ENCODE measurements at places on chromosomes 6 and 20.

GRCh38 chr6:77482981-77483380 lies 19.7 kb upstream of the HTR1B start:
- no peak for DNase-seq

DNA sequence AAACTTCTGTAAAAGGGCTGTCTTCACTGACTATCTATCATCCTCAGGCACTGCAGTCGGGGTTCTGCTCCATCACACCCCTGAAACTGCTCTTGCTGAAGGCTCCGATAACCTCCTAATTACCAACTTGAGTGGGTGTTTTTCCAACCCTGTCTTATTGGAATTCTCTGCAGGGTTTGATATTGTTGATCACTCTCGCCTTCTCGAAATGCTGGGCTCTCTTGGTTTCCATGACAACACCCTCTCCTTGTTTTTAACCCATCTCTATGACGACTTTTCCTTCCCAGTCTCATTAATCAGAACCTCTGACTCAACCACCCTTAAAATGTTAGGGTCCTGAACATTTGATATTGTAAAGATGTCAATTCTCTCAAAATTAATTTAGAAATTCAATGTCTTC lies 39.4 kb upstream of the NNAT start:
- no peak for DNase-seq

DNA sequence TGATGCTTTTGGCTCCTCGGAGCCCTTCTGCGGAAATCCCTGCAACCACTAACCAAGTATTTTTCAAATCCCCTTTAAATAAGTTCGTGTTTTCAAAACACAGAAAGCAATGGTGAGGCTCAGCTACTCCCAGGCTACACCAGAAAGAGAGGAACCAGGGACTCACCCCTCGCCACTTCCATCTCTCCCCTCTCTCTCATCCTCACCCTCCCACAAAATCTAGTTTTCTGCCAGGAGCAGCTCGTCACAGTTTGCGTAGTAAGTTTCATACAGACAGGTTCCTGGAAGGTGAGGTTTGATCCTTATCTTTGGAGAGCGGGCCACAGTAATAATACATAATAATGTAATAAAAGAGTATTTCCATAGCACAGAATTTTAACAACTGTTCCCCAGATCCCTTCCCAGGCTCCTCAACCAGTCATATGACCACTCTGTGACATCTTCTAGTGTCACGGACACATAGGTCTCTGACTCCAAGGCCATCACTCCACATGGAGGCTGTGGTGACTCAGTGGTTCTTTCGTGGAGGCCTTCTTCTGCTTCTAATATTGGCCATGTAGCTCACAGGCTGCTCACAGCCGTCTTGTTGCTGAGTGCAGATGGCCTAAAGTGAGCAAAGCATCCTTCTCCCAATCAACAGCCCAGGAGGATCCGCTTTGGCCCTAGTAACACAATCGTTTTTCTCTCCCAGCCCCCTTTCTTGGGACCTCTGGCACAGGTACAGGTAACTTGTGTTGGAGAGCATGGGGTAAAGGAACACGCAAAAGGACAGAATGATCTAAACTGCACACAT lies 295.7 kb downstream of the CDC5L start:
- DNase-seq = no peak

GRCh38 chr20:32877507-32877906 lies 18.8 kb downstream of the EFCAB8 start:
- no peak for DNase-seq

DNA sequence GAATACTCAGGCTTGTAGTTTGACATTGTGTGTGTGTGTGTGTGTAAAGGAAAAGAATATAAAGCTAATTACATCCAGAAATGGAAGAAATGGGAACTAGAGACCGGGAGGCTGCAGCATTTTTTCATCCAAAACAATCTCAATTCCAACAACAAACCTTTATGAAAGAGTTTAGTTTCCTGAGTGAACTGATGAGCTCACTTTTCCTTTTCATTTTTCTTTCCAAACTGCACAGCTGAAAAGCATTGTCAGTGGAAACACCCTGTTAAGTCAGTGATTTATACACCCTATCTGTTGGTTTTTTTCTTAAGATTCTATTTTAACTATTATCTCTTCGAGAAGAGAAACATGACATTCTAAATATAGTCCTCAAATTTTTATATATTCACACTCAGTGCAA lies 130.9 kb downstream of the RFPL4B start:
- DNase-seq = no peak

DNA sequence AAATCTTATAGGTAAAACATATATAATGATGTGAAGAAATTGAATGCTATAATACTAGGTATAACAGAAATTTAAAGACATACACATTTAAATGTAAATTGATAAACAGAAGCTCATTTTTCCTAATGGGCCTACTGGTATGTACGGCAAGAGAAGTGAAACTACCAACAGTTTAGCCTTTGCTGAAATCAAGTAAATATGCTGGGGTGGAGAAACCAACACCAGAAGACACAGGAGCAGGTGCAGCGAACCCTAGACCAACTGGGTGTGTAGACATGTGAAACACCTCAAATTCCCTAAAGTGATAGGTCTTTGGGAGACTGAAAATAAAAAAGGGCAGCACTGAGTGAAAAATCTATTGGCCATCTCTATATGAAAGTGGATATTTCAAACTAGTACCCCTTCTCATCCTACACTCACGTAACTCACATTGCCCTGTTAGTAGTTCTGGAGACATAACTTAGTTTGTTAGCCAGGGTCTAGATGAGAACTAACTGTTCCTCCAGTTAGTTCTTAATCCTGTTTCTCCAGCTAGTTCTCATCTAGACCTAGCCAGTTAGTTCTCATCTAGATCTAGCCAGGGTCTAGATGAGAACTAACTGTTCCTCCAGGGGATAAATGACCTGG lies 53.1 kb downstream of the SLC35D3 start:
- DNase-seq = no peak

DNA sequence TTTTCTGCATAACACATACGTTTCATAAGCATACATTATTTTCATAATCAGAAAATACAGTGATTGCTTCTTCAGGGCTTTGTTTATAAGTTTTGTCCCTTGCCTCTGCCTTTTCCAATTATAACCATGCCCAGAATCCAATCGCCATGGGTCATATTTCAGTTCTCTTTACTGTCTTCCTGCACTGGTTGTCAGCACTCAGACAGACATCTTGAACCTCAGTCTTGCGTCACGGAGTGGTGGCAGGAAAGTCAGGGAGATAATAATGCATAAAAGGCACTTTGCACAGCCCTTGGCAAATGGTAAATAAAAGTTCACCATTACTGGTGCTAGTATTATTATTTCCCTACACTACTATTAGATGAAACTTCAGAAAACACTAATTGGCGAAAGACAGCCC lies 7.2 kb downstream of the KIF16B start:
- DNase-seq = no peak

Measured in activated T-cell treated with anti-CD3 and anti-CD28 coated beads for 48 hours (primary cell).